ENCODE measurements at places on chromosomes 11 and 22.

- peak; percentile 97 for DNase-seq
These were observed at the start of gene CYP2R1 for GRCh38 chr11:14892036-14892556. Gene CYP2R1 (minus strand): TSS chr11:14892231. CDS start chr11:14892205, 26 bp downstream.

GRCh38 chr11:116840224-116840745 lies 2.9 kb upstream of the APOA1 start:
- DNase-seq, result peak; percentile 13

GRCh38 chr11:104970756-104971155 lies 2.4 kb upstream of the CASP4 start:
- DNase-seq, result no peak

- DNase-seq, result no peak
These were observed 30.5 kb downstream of the CDPF1 start for GRCh38 chr22:46219636-46220035.

GRCh38 chr11:45563810-45564209 lies 101.6 kb downstream of the CHST1 start:
- DNase-seq, result no peak

DNA sequence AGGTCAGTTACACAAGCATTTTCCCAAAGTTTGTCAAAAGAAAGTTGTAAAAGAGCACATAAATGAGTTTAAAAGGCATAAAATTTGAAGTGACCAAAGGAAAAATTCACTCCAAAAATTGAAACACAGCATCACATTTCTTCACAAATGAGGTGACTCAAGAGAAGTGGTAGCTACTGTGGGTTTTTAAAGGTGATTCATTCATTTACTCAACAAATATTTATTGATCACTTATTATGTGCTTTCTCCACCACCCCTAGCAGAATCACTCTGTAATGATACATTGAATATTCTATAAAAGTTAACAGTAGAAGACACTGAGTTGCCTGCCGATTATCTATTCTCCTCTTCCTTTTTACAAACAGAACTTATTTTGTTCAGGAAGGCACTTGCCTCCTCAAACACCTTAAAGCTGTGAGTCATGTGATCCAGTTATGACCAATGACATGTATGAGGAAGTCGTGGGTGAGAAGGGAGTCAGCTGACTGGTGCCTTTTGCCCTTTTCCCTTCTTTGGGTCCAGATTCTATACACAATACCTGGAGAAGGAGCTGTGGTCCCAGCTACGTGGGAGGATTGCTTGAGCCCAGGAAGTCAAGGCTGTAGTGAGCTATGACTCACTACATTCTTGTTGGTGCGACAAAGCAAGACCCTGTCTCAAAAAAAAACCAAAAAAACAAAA lies 67.7 kb upstream of the CLNS1A start:
- peak; percentile 70 for DNase-seq

DNA sequence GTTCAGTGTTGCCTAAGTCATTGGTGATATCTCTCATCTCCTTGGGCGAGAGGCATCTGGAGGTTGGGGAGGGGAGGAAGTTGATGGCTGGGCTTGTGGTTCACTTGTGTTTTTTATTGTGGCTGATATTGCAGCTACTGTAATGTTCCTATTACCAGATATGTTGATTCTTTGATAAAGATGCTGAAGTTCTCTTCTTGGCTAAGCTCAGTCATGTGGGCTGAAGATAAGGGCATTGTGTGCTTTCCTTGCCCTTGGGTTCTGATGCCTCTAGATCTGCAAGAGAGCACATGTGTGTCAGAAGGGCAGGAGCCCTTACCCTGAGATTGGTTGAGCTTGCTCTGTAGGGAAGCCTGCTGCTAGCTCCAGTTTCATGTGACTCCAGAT lies 12.0 kb downstream of the STX3 start:
- DNase-seq, result no peak

DNA sequence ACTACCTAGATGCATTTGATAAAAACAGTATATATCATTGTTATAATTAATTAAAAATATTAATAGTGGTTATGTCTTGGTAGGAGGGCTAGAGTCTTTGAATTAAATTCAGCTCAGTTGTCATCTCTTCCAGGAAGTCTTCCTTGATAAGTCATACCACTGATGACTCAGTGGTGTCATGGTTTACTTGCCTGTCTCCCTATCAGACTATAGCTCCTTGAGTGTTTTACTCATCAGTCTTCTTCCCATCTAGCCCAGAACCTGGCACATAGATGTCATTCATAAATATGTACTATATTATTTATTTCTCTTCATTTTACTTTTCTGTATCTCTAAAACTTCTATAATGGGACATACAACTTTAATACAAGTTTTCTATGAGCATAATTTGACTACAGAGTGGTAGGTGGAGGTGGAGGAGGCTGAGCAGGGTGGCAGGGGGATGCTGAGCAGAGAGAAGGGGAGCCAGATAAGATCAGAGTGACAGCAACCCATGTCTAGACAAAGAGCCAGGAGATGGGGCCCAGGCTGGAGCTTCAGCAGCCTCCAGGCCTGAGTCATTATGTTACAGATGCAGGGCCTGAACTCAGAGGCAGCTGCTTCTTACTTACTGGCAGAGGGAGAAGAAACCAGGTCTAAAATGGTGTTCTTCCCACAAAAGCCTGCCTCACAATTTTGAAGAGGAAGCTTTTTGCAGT lies 82.3 kb upstream of the PHOX2A start:
- peak; percentile 67 for DNase-seq

GRCh38 chr22:45629469-45630089 lies 42.1 kb upstream of the ATXN10 start:
- no peak for DNase-seq

DNA sequence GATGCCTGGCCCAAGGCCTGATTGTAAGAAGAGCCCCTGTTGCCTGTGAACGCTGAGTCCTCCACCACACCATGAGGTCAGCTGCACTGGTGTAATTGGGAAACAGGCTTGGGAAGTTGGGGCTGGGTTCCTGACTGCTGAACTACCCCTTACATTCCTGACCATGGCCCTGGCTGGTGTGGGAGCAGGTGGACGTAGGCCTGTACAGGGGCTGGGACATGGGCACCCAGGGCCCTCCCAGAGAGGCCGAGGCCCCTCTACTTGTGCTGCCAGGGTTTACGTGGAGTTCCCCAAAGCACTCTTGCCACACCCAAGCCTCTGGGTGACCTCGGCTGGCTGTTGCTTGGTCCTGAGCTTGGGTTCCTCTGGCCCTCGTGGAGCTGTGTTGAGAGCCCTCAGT lies 5.4 kb downstream of the RELT start:
- no peak for DNase-seq

- DNase-seq, result peak; percentile 99
These were observed 27.7 kb downstream of the CD44 start for GRCh38 chr11:35166369-35167360.

DNA sequence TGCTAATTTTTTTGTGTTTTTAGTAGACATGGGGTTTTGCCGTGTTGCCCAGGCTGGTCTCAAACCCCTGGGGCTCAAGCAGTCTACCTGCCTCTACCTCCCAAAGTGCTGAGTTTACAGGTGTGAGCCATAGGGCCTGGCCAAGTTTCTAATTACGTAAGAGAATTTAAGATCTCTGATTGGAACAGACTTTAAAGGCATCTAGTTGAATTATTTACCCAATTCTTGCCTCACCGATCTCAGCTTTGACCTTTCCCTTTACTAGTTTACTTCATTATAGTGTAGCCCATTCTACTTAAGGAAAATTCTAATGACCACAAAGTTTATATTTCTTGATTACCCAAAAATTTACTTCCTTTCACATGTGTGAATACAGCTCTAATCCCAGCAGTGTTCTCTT lies 81.6 kb downstream of the YAP1 start:
- DNase-seq, result no peak

DNA sequence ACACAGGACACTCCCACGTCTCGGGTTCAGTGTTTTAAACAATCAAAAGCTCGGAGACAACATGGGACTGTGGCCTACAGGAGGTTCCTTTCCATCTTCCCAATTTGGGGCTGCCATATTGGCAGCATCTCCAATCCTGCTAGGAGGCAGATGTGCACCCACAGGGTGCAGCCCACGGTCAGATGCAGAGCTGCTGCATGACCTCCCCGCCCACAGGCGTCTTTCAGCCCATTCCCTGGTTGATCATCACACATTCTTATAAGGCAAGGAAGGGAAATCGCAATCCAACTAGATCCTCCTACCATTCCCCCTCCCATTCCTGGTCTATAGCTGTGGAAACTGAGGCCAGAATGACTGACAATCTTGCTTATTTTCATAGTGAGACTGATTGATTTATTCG lies 121.4 kb downstream of the MICAL3 start:
- no peak for DNase-seq

- DNase-seq, result peak; percentile 70
These were observed 9.3 kb downstream of the RPL3 start for GRCh38 chr22:39309881-39310714.

DNA sequence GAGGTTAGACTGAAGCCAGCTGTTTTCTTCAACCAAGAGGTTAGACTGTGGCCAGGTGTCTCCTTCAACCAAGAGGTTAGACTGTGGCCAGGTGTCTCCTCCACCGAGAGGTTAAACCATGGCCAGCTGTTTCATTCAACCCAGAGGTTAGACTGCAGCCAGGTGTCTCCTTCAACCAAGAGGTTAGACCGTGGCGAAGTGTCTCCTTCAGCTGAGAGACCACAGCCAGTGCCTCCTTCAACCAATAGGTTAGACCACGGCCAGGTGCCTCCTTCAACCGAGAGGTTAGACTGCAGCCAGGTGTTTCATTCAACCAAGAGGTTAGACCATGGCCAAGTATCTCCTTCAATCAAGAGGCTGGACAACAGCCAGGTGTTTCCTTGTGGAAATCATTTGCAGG lies 498.1 kb downstream of the TBC1D22A start:
- DNase-seq, result no peak

DNA sequence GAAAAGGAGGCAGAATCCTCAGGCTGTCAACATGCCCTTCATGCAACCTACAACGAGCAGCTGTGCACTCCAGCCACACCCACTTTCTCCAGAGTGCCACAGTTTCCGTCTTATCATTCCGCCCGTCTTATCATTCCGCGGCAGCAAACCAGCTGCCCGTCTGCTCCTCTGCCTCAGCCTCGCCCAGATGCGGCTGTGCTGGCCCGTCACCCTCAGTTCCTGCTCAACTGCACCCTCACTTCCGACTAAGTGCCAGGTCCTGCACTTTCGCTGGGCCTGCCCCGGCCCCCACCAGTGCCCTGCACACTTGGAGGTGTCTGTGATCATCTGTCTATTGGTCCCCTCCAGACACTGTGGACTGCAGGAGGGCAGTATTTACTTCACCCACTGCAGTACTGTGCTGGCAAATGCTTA lies 43.7 kb downstream of the MICAL3 start:
- no peak for DNase-seq

GRCh38 chr11:126914941-126915340 lies 85.6 kb downstream of the KIRREL3 start:
- peak; percentile 74 for DNase-seq

Measured in EL (cell line).